Stimulated activated CD8-positive, alpha-beta memory T cell treated with anti-CD3 and anti-CD28 coated beads, Interleukin-4, amount 100 ng/mL, for 48 hours (primary cell): ENCODE measurements at places on chromosomes 12 and 14.

- DNase-seq, result no peak
These were observed 850.3 kb upstream of the FOXG1 start for GRCh38 chr14:27916326-27916725.

DNA sequence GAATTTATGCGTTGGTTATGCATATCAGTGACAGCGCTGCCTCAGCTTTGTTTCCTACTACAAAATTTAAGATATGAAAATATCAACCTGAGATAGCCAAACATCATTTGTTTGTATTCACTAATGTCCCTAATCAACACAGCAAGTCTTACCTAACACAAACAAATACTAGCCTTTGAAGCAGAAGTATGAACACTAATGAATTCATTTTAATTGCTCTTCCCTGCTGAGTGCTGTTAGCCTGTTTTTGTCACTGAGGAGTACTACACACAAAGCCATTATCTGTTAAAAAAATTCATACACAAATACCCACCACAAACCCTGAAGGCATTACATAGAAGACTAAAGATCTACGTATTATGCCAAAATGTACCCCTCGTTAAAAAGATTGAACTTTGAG is 150.8 kb downstream of the HELB start:
- no peak for DNase-seq

DNA sequence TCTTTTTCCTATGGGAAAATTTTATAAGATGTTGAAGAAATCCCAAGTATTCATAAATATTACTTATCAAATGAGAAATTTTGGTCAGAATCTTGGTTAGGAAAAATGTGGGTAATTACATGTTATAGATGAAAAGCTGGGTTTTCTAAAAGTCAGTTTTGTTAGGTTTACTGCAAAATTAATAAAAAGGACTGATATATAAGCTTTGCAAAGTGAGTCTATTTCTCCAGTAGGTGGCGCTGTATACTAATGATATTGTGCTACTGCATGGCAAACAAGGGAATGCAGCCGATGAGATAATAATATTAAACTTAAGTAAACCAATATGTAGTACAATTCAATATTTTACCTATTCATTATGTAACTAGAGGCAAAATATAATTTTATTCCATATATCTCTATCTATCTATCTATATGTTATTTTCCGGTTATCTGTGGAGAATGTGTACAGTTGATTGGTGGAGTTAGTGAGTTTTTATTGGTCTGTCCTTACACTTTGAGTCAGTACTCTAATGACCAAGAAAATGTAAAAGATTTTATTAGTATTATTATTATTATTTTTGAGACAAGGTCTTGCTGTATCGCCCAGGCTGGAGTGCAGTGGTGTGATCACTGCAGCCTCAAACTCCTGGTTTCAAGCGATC is 32.9 kb downstream of the MIPOL1 start:
- no peak for DNase-seq

GRCh38 chr12:115191342-115191741 is 507.4 kb upstream of the TBX3 start:
- no peak for DNase-seq

DNA sequence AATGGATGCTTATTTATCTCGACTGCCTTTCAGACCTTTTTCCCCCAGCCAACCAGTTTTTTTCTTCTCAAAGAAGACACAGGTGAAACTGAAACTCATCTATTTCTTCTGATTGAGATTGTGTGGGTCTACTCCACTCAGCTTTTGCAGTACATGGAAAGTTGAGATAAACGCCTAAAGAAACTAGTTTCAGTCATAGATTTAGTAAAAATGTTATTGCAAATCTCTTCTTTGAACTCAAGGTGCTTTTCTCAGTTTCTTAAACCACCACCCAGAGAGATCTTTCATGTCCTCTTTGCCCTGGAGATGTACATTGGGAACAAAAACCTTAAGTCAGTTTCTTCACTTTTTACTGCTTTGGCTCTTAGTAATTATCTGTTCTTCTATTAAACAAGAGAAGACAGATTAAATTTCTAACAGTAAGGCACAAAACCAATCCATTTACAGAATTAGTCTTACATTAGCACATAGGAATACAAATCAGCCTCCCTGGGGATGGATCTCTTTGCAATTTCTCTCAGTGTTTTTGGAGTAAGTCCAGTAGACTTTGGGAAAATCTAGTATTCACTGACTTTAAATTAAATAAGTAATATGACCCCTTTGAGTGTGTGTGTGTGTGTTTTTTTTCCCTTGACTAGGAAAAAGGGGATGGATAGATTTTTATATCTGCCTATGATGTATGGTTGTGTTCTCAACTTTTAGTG is 11.6 kb downstream of the FBXW8 start:
- DNase-seq, result no peak

- DNase-seq, result peak; percentile 53
These were observed 590 bp downstream of the DDIT3 start for GRCh38 chr12:57519796-57520052.

- no peak for DNase-seq
These were observed 22.0 kb upstream of the PPFIBP1 start for GRCh38 chr12:27502021-27502435.

DNA sequence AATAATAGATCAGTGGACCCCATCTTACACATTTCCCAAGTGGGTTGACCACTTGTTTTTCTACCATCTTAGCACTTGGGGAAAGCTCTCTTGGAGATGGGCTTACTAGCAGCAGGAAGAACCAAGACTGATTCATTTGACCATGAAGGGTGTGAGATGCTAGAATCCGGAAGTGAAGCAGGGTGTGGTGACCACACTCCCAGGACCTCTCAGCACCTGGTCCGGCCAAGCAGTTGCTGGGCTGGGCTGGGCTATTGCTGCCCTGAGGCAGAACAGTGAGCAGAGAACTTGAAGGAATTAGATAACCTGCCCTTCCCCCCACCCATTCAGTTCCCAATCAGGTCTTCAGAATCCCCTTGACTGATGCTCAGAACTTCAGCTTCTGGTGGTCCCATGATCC is 24.4 kb downstream of the ADCY6 start:
- no peak for DNase-seq

DNA sequence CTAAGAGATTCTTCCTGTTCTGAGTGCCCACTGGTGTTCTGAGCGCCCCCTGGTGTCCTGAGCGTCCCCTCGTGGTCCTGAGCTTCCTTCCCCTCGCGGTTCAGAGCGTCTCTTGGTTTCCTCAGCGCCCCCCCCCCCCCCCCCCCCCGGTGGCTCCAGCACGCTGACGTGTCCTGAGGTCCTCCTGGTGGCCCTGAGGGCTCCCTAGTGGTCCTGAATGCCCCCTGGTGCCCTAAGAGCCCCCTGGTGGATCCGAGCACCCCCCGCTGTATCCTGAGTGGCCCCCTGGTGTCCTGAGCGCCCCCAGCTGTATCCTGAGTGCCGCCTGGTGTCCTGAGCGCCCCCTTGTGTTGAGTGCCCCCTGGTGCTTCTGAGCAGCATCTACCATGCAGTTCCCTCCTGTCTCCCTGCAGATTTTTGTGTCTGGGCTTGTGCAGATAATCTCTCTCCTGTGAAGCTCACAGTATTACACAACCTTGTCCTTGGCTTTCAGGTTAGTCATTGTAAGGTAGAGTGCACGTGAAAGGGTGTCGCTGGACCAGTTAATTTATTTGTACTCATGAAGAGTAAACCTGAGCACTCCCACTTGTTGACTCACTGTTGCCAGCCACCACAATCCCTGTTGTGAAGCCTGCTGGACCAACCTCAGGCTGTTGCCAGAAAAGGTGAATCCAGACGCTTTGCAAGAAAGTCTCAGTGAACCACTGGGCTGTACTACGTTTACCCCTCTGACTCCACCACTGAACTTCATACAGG is 1168.4 kb downstream of the TMEM121 start:
- DNase-seq, result peak; percentile 85

- no peak for DNase-seq
These were observed 18.3 kb upstream of the LRP1-AS start for GRCh38 chr12:57165741-57166140.

GRCh38 chr12:26319511-26319910 is 124.1 kb downstream of the SSPN start:
- DNase-seq, result no peak

- no peak for DNase-seq
These were observed 4.6 kb upstream of the LEMD3 start for GRCh38 chr12:65164774-65165173.

- no peak for DNase-seq
These were observed 3.9 kb upstream of the POC1B start for GRCh38 chr12:89529738-89530137.

- DNase-seq, result no peak
These were observed 17.4 kb upstream of the ZDHHC17 start for GRCh38 chr12:76746516-76746915.

DNA sequence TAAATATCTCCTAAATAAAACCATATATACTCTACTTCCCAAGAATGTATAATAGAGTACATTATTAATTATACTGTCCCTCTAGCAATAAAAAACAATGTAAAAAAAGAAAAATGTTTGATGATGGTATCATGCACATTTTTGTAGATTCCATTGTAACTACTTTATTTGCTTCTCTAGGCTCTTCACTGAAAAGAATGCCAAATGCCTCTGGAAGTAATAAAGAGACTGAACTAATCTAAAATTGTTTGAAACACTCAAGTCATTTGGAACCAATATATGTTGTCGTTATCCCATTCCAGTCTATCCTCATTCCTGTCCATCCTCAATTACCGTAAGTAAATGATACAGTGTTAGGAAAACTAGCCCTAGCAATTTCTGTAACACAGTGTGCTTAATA is 233.6 kb downstream of the C12orf50 start:
- DNase-seq, result no peak

GRCh38 chr12:9864913-9865675 is 4.1 kb downstream of the CLEC2B start:
- no peak for DNase-seq

DNA sequence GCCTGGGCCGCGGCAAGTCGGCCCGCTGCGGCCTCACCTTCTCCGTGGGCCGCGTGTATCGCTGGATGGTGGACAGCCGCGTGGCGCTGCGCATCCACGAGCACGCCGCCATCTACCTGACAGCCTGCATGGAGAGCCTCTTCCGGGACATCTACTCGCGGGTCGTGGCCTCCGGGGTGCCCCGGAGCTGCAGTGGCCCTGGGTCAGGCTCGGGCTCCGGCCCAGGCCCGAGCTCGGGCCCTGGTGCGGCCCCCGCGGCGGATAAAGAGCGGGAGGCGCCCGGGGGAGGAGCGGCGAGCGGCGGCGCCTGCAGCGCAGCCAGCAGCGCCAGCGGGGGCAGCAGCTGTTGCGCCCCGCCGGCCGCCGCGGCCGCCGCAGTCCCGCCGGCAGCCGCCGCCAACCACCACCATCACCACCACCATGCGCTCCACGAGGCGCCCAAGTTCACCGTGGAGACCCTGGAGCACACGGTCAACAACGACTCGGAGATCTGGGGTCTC is 226.2 kb upstream of the CRY1 start:
- no peak for DNase-seq

GRCh38 chr12:45409966-45410365 is 194.1 kb downstream of the ANO6 start:
- DNase-seq, result no peak

DNA sequence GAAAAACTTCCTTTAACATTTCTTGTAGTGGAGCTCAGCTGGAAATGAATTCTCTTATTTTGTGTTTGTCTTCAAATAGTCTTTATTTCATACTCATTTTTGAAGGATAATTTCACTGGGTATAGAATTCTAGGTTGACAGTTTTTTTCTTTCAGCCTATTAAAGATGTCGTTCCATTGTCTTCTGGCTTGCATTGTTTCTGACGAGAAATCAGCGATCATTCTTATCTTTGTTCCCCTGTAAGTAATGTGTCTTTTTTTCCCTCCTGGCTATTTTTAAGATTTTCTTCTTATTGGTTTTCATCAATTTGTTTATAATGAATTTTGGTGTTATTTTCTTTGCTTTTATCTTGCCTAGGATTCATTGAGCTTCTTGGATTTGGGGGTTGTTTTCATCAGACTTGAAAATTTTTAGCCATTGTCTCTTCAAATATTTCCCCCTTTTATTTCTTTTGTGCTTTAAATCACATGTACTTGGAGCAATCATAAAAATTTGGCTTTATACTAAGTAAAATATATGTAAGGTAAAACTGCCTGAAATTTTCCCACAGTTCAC is 89.4 kb downstream of the UNC79 start:
- no peak for DNase-seq

- DNase-seq, result no peak
These were observed 417.9 kb downstream of the AEBP2 start for GRCh38 chr12:19857204-19857603.

- DNase-seq, result no peak
These were observed 13.2 kb downstream of the PNP start for GRCh38 chr14:20482382-20482781.

DNA sequence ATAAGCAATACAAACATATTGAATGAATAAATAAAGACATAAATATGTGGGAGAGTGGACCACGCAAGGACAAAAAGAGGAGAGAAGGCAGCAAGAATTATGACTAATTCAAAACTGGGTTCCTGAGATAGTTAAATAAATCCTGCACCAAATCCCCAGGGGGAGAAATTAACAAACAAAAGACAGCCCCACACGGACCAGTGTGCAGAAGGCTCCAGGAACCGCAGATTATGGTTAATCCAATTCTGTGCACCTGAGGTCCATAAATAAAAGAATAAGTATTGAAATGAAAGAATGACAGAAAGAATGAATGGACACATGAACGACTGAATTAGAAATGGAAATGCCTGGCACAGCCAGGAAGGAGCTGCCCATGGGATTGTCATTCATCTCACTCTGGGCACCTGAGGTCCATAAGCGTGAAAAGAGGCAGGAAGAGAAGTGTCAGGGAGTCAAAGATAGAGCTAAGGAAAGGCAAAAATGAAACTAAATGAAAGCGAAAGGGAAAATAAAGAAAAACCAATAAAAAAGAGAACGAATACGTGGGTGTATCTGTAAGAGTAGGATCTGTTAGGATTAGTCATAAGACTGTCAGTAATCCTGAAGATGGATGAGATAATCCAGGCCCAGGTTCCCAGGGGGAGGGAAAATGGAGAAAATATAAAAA is 23.3 kb downstream of the MEG3 start:
- no peak for DNase-seq

- no peak for DNase-seq
These were observed 45.5 kb downstream of the ACSM4 start for GRCh38 chr12:7349418-7349817.

GRCh38 chr14:92657457-92658142 is 90.8 kb downstream of the LGMN start:
- no peak for DNase-seq

GRCh38 chr12:25896981-25897380 is 61.5 kb upstream of the RASSF8 start:
- no peak for DNase-seq

DNA sequence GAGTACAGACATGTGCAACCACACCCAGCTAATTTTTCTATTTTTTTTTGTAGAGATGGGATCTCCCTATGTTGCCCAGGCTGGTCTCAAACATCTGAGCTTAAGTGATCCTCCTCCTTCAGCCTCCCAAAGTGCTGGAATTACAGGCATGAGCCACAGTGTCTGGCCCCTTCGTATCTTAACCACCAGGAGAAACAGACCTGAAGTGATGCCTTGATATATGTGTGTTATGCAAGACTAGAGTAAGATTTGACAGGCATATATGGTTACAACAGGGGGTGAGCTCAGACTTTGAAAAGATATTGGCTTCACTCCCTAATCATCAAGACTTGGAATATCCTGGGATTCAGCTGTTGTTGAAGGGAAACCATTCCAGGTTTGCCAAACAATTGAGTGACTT is 10.7 kb upstream of the GALNT6 start:
- DNase-seq, result no peak
